ENCODE measurements at places on chromosomes 1 and 21.

- DNase-seq, result no peak
Observed at GRCh38 chr1:60502506-60502905, 428.9 kb upstream of the C1orf87 start.

DNA sequence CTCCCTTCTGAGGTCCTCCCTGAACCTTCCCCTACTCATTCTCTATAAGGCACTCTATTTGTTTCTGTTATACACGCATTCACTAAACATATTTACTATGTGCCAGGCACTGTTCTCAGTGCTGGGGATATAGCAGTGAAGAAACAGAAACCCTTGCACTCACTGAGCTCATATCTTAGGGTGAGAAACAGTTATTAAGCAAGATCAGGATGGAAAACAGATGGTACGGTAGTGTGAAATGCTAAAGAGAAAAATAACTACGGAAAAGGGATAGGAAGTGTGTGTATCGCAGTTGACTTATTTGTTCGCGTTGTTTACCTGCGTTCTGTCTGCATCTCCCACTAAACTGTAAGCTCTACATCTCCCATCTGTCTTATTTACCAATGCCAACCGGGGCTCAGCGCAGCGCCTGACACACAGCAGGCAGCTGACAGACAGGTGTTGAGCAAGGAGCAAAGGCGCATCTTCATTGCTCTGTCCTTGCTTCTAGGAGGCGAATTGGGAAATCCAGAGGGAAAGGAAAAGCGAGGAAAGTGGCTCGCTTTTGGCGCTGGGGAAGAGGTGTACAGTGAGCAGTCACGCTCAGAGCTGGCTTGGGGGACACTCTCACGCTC is 572 bp downstream of the CYB5RL start:
- DNase-seq, result no peak

DNA sequence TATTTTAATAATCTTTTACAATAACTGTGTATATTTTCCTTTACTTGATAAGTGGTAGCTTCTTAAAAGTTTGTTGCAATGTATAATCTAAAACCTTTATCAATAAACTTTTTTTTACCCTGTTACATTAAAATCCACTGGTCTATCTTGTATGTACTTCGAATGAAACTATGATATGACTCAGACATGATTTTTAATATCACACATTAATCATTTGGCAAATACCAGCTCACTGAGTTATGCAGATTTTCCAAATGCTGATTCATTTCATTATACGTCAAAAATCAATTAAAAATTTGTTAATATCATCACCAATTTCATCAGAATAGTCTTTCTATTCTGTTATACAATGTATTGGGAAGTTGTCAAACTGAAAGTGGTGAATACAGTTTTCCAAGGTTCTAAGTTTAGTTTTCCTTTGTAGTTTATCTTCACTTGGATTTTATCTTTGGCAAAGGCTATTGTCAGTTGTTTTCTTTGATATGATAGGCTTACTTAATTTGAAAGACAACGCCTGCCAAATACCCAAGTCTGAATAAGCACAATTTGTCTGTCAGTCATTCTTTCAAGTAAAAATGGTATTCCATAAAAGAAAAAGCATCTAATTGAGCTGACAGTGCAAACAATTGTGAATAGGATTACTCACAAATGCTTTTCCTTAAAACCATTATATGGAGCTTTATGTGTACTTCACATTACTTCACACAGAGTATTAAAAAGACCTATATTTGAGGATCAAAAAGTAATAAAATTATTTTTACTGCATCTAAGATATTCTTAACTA is 127.0 kb downstream of the NME7 start:
- no peak for DNase-seq

DNA sequence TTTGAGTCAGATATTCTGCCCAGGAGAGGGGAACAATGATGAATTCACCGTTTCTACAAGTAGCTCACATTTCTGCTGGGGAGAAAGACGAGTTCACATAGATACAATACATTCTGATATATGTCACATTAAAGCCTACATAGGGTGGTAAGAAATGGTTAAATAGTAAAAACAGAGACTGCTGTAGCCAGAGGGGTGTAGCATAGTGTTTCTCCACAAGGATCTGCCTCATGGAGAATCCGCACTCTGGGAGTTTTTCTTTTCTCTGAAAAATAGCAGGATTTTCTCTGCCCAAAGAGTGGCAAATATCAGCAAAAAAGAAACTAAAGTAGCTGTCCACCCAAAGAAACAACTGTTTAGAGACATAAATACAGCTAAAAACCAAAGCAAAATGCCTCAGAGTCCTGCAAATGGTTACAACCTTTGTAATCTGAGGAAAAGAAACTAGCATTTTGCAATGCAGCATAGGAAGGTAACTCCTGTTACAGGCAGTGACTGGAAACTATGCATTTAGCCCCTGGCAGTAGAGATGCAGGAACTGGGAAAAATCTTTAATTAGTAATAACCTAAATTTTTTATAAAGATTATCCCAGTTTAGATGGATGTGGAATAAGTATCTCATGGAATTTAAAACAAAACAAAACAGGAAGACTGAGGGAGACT is 1126.7 kb upstream of the ADGRL2 start:
- DNase-seq, result no peak

DNA sequence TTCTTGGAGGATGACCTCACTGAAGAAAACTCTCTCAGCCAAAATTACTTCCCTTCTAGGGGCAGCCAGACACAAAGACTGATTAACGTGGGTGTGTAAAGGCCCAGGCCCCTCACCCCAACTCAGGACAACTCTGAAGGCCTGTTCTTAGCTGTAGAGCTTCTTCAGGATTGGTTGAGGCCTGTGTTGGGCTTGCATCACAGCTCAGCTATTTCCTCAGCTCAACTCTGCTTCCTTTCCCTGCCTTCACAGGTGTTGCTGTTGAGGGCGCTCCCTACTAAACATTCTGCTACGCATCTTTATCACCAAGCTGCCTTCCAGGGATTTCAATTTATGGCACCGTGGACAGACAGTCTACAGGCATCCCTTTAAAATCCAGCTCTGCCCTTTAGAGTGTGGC is 36.8 kb downstream of the MAB21L3 start:
- DNase-seq, result no peak

DNA sequence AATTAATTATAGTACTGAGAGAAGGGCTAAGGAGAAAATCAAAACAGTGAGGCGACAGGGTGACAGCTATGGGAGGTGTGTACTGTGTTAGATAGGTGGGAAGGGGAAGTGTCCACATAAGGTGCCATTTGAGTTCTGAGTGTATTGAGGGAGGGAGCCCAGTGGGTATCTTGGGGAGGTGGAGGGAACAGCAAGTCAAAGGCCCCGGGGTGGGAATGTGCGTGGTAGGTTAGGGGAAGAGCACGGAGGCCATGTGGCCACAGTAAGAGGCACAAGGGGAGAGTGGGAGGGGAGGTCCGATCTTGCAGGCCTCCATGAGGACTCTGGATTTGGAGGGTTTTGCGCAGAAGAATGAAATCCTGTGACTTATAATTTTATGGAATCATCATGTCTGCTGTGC is 3.0 kb upstream of the XKR8 start:
- no peak for DNase-seq

- no peak for DNase-seq
Observed at GRCh38 chr1:9112961-9113880, 15.7 kb downstream of the GPR157 start.

DNA sequence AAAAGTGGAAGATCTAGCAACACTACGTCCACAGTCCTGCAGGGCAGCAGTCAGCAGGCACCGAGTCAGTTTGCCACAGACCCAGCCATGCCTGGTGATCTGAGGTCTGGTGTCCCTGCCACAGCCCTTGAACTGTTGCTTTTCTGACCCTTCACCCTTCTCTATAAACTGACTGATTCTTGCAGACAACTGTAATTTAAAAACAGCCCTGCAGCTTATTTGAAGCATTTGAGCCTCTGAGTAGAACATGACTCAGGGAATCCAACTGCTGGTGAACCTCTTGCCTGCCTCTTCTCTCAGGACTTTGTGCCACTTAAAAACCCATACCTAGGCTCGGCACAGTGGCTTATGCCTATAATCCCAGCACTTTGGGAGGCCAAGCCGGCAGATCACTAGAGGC is 107.2 kb downstream of the EDEM3 start:
- no peak for DNase-seq

- peak; percentile 2 for DNase-seq
Observed at GRCh38 chr1:42240966-42241755, 76.6 kb upstream of the GUCA2A start.

DNA sequence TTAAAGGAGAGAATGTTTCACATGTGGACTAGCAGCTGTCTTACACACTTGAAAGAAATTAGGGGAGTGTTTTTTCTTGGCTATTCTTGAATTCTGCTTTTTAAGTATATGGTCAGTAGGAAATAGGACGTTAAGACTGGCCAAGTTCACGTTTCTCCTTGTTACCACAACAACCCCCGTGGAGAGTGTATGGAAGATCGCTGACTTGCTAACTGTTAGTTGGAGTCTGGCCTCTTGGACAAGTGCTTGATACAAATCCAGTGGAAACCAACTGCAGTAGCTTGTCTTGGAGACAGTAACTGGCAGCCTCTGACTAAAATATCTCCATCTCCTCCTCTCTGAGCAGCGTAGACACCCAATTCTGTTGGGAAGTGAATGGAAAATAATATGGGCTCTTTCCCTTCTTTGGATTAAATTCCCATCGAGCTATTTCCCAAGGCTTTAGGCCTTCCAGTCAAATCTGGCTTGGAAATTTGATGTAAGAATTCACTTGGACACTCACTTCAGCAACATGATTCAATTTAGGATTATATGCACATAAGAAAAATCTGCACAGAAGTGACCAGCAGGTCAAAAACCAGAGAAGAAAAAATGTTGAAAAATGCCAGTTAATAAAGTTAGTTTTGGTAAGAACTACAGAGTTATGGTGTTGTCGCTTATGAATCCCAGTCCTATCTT is 3.6 kb upstream of the NFIA start:
- DNase-seq, result no peak

DNA sequence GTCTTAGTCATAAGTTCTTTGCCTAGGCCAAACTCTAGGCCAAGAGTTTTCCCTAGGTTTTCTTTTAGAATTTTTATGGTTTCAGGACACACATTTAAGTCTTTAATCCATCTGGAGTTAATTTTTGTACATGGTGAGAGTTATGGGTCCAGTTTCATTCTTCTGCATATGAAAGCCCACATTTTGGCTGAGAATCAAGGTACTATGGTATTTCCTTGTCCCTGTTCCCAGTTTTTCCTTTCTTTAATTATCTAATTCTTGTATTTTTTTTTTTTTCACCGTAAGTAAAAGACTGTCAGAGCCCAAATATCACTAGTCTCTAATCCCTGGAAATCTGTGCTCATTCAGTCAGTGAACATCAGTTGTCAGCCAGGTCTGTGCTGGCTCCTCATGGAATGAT is 105.4 kb downstream of the MAP3K21 start:
- no peak for DNase-seq

DNA sequence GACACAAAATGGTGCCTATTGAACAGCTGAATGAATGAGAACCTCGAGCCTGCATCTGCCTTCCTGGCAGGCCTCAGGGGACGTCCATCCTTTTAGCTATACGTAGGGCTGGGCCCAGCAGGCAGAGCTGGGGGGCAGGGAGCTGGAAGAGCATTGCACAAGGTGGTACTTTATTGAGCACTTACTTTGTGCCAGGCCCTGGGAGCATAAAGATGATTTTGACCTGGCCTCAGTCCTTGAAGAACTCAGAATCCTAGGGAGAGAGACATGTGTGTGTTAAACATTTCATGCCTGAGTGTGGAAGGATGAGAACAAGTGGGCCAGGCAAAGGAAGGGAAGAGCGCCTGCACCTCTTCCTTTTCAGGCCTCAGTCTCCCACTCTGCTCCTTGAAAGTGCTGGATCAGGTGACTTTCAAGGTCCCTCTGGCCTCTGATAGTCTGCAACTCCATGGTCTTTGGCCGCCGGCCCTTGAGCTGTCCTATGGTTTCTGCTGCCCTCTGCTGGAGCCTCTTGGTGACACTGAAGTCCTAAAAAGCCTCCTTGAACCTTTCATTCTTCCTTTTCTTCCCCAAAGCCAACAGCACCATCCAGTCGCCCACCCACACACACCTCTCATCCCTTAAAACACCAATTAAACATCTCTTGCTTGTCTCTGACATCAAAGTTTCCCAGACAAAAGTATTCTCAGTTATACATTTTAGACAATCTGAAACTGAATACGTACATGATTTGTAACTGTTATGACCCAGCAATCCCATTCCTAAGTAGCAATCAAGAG is 3.5 kb upstream of the PEAR1 start:
- peak; percentile 85 for DNase-seq

- no peak for DNase-seq
Observed at GRCh38 chr1:897226-897625, 26.5 kb upstream of the SAMD11 start.

- DNase-seq, result no peak
Observed at GRCh38 chr1:101613546-101613945, 376.7 kb downstream of the S1PR1 start.

GRCh38 chr1:205592443-205593003 is 39.3 kb downstream of the ELK4 start:
- DNase-seq, result no peak

DNA sequence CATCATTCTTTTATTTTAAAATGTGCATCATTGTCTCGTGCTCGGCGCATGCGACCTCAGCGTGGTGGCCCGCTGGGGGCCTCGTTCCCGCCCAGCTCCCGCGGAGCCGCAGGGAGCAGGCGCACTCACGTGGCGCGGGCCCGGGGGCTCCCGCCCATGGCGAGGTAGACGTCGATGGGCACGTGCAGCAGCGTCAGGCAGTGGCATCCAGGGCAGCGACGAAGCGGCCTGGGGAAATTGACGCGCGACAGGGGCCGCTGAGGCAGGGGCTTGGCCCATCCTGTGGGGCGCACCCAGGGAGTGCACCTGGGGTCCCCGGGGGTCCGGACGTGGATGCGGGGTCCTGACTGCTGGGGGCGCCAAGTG is 994 bp downstream of the FAM229A start:
- no peak for DNase-seq

DNA sequence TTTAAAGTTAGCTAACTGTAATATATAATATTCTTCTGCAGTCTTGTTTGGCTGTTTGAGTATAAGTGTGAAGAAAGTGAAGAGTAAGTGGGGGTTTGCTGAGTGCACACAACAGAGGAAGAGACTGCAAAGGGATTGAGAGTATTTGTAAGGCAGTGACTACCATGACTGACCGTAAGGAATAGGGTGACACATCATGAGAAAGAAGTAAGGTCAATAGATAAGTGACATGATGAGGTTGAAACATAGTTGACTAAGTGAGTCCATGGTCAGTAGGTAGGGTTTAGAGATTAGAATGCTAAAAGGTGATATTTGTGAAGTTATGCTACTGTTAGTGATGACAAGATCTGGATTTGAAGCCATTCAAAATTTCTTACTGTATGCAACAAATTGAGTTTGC is 27.7 kb downstream of the WARS2 start:
- no peak for DNase-seq

- DNase-seq, result no peak
Observed at GRCh38 chr1:47970882-47971281, 26.3 kb downstream of the TRABD2B start.

Measured in A172 (cell line).